ENCODE measurements at places on chromosomes 3 and 15.
A peak's percentile ranks its signal among the peaks of the same experiment; 100 is the strongest.

GRCh38 chr15:49471733-49472132, 48.7 kb downstream of the FGF7 start:
- no peak for DNase-seq

- peak; percentile 100 for DNase-seq
Observed at GRCh38 chr15:45456212-45457106, 66.1 kb downstream of the SLC30A4 start.

- peak; percentile 54 for DNase-seq
Observed at GRCh38 chr3:175695251-175695650, 836.1 kb downstream of the NAALADL2 start.

DNA sequence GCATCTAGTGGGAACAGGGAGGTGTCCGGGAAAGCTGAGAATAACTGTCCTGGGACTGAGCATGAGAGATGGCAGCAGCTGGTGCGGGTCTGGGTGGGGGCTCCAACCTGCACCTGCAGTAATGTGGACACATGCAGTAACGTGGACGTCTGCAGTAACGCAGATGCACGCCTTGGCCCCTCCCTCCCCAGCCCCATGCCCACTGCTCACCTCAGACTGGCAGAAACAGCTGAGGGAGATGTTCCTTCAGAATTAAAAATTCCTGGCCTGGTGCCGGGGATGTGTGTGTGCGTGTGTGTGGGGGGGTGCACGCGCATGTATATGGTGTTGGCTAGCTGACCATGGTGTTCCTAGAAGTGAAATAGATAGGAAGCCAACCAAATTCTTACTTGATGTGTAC, 86.7 kb upstream of the OXTR start:
- DNase-seq: no peak

DNA sequence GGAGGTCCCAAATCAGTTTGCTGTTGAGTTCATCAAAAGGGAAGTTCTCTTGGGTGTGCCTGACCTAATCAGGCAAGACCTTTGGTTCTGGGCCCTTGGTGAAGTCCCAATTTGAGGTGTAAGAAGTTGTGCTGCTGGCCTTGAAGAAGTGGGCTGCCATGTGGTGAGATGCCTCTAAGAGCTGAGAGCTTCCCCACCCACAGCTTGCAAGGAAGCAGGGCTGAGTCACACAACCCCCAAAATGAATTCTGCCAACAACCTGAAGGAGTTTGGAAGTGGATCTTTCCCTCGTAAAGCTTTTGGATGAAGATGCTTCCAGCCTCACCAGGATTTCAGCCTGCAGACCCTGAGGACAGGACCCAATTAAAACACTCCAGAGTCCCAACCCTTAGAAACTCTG, 129.3 kb upstream of the NSMCE3 start:
- DNase-seq: no peak

DNA sequence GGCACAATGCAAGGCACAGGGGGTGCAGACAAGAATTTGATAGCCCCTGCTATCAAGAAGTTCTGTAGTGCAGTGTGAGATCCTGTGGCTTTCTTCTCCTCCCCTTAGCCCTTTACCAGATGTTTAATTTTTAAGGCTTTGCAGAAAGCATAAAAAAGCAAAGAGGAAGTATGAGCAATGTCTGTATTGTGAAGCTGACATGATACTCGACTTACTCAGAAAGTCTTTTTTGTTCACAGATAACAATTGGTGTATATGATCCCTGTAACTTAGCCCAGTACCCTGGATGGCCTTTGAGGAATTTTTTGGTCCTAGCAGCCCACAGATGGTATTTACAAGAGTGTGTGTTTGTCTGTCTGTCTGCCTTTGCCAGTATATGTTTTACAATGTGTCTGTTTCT, 58.9 kb downstream of the ATG7 start:
- no peak for DNase-seq

- no peak for DNase-seq
Observed at GRCh38 chr3:27194861-27195483, 174.2 kb downstream of the NEK10 start.

- no peak for DNase-seq
Observed at GRCh38 chr3:18891641-18892040, 256.7 kb upstream of the KCNH8 start.

- DNase-seq: no peak
Observed at GRCh38 chr3:38454884-38455638, 1.4 kb downstream of the ACVR2B start.

DNA sequence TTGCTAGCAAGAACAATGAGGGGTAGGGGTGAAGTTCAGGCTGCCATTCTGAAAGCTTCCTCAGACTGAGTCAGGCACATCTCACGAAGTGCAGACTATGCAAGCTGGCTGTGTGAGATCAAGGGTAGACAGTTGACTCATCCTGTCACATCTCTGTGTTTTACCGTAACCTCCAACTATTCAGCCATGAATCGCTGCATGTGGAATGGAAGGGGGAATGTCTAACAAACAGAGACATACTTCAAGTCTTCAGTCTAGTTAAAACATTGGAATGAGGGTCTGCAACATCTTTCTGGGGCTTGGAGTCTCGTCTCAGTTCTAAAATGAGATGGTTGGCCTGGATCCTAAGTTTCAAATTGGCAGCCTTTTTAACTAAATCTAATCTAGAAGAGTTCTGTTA, 25.9 kb downstream of the AGTR1 start:
- DNase-seq: peak; percentile 52

GRCh38 chr3:125207949-125208568, 4.5 kb downstream of the SLC12A8 start:
- no peak for DNase-seq

- no peak for DNase-seq
Observed at GRCh38 chr15:94235646-94236045, 4.3 kb downstream of the MCTP2 start.

DNA sequence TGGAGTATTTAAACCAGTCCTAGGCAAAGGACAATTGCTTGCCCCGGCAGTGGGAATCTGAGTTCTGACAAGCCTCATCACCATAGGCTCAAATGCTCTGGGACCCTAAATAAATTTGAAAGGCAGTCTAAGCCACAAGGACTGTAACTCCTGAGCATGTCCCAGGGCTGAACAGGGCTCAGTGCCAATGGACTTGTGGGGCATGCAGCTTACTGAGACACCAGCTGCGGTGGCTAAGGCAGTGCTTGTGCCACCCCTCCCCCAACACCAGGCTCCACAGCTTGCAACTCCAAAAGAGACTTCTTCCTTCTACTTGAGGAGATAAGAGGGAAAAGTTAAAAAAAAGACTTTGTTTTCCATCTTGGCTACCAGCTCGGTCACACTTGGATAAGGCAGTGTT, 289.7 kb upstream of the DCBLD2 start:
- DNase-seq: no peak

DNA sequence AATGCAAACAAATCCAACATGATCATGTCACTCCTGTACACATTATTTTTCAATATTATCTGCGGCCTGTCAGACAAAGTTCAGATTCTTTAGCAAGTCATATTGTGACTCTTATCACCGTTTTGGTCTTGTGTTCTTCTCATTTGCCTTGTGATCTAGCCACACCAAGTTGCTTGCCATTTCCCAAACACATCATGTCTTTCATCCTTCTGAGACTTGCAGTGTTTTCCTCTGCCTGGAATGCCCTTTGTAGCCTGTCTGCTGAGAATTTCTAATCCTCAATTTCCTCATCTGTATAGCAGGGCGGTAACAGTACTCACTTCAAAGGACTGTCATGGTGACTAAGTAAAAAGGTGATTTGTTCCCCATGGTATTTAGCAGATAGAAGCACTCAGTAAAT, 135.0 kb downstream of the GREM1 start:
- no peak for DNase-seq

DNA sequence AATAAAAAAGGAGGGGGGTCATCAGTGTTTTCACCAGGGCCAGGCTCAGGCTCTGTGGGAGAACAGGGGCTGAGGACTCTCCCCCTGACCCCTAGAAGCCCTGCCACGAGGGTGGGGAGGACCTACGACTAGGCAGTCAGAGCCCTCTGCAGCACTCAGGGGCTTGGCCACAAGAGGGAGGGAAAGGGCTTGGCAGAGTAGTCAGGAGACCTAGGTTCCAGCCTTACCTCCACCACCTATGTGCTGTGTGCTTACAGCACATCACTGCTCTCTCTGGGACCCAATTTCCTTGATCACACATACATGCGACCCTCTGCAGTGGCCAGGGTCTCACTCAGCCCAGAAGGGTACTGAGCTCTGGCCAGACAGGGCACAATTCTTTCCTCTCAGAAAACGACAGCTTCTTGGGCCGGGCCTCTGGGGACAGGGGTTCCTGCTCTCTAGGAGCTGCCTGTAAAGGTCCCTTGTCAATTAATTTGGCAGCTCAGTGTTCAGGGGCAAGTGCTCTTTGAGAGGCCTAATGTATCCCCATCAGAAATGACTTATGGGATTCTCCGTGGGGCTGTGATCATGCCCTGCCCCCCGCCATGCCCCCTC, 16.4 kb upstream of the SKIC8 start:
- no peak for DNase-seq

DNA sequence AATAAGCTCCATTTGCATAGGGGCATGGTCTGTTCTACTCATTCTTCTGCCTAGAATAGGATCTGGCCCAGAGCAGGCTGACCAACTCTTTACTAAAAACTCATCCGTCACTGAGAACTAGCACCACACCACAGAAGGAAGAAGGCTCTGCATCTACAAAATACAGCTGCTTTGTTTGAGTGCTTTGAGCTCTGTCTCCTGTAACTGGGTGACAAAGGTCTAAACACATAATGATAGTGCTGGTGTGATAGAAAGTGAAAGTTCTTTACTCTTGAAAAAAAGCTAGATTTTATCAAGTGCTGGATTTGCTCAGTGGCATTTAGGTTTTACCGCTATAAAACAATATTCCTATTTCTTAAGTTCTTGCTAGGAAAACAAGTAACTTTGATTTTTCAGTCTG, 140.7 kb downstream of the FHIT start:
- DNase-seq: no peak

DNA sequence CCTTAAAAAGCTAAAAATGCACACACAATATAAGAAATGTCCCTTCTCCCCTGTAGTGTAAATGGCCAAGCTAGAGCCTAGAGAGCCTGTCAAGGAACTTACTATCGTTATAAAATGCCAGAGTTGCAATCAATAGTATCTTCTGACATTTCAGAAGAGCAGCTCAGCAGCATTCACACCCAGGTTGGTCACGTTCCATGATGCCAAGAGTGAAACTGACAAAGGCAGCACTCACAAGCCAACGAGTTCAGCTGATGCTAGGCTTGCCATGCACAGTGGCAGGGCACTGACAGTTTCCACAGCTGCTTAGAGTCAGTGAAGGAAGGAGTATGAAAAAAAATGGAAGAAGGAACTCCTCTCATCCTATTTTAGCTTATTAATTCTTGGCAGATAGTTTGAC, 331.4 kb upstream of the CCDC54 start:
- no peak for DNase-seq

DNA sequence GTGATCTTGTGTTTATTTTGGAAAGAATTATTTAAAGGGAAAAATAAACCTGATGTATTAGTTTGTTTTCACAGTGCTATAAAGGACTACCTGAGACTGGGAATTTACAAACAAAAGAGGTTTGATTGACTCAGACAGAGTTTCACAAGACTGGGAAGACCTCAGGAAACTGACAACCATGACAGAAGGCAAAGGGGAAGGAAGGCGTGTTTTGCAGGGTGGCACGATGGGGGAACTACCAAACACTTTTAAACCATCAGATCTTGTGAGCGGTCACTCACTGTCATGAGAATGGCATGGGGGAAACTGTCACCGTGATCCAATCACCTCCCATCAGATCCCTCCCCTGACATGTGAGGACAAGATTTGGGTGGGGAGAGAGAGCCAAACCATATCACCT, 87.0 kb downstream of the TP63 start:
- no peak for DNase-seq

DNA sequence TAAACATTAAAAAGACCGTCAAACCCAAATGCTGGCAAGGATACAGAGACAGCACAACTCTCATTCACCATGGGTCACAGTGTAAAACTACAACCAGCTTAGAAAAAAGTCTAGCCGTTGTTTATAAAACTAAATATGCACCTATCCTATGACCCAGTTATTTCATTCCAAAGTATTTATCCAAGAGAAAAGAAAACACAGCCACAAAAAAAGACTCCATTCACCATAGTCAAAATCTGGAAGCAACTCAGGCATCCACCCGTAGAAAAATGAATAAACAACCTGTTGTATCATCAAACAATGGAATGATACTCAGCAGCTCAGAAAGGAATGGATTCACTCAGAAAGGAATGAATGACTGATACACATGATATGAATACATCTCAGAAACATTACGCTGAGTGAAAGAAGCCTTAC, 28.6 kb downstream of the PLD1 start:
- DNase-seq: peak; percentile 42

DNA sequence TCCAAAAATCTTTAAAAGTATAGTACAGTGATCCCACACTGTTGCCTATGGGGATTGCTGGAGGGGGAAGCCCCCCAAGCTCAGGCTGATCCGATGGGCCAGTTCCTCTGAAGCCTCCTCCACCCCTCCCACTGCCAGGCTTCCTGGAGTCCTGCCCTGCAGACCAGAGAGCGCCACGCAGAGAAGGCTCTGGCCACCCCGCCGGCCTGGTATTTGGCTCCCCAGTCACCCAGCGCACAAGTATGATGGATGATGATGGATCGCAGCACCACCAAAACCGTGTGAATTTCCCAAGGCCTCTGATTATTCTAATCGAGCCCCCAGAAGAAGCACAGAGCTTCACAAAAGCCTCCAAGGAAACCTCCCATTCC, 259.0 kb downstream of the MECOM start:
- no peak for DNase-seq

- DNase-seq: no peak
Observed at GRCh38 chr3:182637350-182638110, 155.8 kb upstream of the ATP11B start.

DNA sequence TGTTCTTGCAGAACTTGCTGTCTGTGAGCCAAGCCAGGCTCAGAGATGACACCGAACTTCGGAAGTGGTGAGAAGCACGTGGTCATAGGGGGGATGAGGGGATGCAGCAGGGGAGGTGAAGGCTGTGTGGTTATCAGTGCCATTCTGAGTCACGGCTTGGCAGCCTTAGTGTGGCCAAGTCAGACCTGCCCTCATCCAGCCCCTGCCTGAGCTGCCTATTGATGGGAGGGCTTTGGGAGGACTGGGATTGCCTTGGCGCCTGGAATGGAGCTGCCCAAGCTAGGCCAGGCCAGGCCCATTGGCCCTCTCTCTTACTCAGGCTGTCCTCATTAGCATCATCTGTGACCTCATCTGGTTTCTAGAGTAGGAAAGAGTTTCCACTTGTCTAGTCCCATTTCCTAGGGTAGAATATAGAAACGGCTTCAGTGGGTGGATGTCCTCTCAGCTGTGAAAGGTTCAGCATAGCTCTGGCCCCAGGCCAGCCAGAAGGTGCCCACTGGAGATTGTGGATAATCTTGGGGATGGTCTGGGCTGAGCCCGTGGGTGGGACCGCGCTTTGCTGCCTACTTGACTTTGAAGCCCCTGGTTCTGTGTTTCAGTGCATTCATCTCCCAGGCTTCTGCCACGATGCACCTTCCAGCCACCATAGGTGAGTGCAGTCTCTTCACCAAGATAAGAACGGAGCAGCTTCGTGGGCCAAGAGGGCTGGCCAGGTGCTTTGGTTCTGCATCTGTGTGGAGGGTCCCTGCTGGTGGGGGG, 7.2 kb downstream of the FAH start:
- DNase-seq: no peak

DNA sequence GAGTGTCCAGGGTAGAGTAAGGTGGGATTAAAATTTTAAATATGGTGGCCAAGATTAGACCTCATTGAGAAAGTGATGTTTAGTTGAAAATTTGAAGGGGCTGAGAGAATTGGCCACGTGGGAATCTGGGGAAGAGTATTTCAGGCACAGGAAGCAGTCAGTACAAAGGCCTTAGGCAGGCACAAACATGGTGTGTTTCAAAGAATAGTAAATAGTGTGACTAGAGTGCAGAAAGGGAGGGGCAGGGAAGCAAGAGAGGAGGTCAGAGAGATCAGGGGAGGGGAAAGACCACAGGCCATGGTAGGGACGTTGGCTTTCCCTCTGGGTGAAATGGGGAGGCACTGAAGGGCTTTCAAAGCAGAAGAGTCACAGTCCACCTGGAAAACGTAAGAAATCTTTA, 36.6 kb upstream of the POMGNT2 start:
- no peak for DNase-seq

All from AG04449 (cell line).